ENCODE measurements at places on chromosomes 5 and 9. TPM values are rescaled to one million over a fixed set of nuclear protein-coding genes. Genes with fewer than 3 reads are reported as not detected.
A peak's percentile ranks its signal among the peaks of the same experiment; 100 is the strongest.

Gene FBP1
- 0.16 TPM for total RNA-seq

Gene POU5F2
- 0.22 TPM for total RNA-seq

Gene ARID3C
- total RNA-seq, result not detected

DNA sequence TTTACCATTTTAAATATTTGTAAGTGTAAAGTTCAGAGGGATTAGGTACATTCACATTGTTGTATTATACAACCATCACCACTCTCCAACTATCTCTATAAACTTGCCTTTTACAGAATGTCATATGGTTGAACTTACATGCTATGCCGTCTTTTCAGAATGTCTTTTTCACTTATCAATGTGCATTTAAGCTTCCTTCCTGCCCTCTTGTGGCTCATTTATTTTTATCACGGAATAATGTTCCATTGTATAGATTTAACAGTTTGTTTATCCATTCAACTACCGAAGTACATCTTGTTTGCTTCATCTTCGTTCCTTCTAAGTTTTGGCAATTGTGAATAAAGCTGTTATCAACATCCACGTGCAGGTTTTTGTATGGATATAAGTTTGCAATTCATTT is 133.3 kb upstream of the C6 start:
- H3K27me3 ChIP-seq, result no peaks in the 10 kb centered on the region
- peaks cover 59% of the 10 kb centered on the region for H3K4me1 ChIP-seq
- no peak overlapping the region for H3K4me3 ChIP-seq
- H3K27ac ChIP-seq, result no peak overlapping the region

DNA sequence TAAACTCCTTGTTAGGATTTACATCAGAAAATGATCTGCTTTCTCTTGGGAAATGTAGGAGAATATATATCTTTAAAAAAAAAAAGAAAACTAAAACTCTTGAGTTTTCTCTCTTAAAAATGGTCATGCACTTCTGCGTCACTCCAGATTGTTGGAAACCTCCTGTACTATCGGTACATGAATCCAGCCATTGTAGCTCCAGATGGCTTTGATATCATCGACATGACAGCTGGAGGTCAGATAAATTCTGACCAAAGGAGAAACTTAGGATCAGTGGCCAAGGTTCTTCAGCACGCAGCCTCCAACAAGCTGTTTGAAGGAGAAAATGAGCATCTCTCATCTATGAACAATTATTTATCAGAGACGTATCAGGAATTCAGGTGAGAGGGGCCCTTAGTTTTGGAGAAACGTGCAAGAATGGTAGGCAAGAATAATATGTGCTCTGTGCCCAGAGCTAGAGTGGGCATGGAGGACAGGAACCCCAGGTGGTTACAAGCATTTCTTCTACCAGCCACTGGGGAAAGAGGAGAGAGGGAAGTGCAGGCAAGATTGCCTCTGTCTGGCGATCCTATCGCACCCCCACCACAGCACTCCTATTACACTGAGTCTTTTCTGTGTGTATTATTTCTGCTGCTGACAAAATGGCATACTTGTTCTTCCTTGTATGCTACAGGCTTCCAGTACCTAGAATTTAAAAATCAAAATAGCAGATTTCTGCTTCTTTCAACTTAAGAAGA is 41.4 kb upstream of the F2R start:
- H3K36me3 ChIP-seq, result no peaks in the 10 kb centered on the region
- H3K27me3 ChIP-seq, result no peaks in the 10 kb centered on the region
- H3K4me1 ChIP-seq, result no peaks in the 10 kb centered on the region
- DNase-seq, result peak; percentile 20

GRCh38 chr5:142749321-142749720 is 20.9 kb upstream of the ARHGAP26 start:
- no peaks in the 10 kb centered on the region for H3K36me3 ChIP-seq
- no peak overlapping the region for H3K27ac ChIP-seq
- peaks cover 72% of the 10 kb centered on the region for H3K4me1 ChIP-seq
- no peaks in the 10 kb centered on the region for H3K27me3 ChIP-seq
- no peak for DNase-seq
- no peak overlapping the region for H3K4me3 ChIP-seq
